ENCODE measurements at places on chromosomes 11 and 22.

GRCh38 chr11:55714982-55715888, 53.2 kb downstream of the OR4C6 start:
- DNase-seq = no peak

DNA sequence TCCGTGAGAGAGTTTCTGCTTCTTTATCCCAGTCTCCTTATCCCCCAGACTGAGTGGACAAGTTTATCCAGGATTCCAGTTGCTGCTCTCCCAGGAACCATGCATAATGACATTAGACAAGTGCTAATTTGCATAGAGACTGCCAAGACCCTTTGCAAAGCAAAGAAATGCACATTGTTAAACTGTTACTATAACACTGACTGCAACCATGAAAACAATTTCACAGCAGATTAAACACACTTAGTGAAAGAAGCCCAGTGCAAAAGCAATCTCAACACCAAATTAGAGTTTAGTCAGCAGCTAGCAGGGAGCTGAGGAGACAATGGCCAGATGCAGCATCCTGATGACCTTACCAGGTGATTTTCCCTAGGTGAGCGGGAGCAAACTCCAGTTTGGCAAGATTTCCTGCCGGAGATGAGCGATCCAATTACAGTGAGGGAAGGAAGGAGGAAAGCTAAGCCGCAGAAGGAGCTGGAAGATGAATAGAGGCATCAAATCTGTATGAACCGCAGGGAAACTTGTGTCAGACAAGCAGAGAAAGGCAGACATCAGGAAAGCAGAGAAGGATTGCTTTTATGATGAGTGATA, 273.8 kb upstream of the B3GAT1 start:
- DNase-seq = no peak

DNA sequence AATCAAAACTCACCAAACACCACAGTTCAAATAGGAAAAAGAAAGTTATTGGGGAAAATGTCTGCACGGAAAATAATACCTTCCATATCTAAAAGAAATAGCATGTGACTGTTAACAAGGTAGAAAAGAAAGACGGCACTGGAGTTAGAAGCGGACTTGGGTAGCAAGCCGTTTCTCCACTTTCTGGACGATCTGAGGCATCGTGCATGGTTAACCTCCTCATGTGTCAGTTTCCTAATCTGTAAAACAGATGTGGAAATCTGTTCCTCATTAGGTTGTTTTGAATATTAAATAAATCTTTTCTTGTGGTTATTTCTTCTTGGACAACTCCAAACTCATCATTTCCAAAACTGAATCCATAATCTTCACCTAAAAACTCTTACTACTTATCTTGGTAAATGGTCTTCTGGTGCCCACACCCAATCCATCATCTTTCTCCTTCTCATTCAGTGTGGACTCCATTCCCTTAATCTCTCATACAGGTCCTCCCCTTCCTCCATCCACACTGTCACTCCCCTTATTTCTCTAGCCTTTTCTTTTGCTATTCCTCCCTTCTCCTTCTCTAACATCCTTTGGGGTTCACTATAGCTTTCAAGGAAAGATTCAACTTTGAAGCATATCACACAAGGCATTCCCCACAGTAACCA, 53.5 kb downstream of the VSIG10L2 start:
- DNase-seq = no peak

DNA sequence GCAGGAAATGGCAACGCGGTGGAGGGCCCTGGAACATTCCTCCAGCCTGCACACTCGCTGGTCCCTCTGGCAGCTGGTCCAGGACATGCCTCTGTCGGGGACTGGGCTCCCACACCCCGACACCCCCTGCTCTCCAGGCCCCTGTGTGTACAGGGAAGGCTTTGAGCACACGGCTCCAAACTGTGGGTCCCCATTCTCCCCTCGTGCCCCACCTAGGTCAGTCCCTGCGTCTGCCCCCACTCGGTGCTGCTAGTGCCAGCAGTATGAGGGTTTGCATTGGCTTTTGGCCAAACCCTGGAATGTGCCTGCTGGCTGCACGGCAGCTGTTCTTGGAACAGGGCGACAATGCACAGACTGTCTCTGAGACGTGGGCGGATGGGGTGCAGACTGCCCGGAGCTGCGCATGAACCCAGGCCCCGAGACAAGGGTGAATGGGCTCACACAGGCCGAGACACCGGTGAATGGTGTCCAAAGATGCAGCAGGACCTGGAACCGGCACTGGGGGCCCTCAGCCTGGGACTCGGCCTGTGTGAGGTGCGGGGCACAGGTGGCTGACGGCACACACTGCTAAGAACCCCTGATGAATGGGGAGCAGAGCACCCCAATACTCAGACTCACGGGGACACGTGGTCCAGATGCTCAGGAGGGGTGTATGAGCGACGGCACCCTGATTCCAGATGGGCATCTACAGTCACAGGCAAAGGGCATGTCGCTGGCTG, 7.5 kb upstream of the SYT8 start:
- peak; percentile 58 for DNase-seq

- no peak for DNase-seq
Observed at GRCh38 chr22:48960576-48960975, 867.1 kb downstream of the BRD1 start.

DNA sequence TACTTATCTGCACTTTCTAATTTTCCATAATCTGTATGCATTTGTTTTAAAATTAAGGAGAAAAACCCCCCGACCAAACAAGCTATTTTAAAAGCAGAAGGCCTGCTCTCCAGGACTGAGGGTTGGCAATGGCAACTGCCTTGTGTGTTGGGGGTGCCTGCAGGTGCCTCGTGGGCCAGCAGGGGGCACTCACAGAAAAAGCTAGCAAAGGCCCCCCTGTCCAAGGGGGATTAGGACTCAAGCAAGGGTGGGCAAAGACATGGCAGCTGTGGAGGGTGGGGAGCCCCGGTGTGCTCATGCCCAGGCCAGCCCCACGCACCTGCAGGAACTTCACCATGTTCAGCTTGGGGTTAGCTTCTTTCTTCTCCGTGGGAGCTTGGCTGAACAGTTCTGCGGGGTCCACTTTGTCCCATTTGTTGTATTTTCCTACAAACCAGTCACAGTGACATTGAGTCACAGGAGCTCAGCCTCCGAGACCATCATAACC, 10.3 kb downstream of the TOP3B start:
- no peak for DNase-seq

- DNase-seq = no peak
Observed at GRCh38 chr11:76553554-76554476, 109.0 kb downstream of the EMSY start.

- no peak for DNase-seq
Observed at GRCh38 chr22:26849575-26849974, 192.2 kb downstream of the MIAT start.

- no peak for DNase-seq
Observed at GRCh38 chr11:9701799-9702198, 37.9 kb downstream of the SWAP70 start.

GRCh38 chr22:19820880-19821522, 33.7 kb downstream of the GNB1L start:
- no peak for DNase-seq

- DNase-seq = no peak
Observed at GRCh38 chr22:32067613-32068012, 24.6 kb downstream of the SLC5A1 start.

DNA sequence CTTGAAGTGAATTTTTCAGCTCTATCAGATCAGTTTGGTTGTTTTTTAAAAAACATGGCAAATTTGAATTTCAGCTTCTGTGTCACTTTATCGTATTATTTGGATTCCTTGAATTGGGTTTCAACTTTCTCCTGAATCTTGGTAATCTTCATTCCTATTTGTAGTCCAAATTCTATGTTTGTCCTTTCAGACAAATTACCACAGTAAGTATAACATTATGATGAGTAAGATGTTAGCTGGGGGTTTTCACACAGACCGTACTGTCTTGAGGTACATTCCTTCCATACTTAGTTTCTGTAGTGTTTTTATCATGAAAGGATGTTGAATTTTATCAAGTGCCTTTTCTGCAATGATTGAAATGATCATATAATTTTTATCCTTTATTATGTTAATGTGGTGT, 28.0 kb downstream of the OR5B17 start:
- DNase-seq = no peak

GRCh38 chr11:98568013-98568412, 452.7 kb upstream of the CNTN5 start:
- no peak for DNase-seq

DNA sequence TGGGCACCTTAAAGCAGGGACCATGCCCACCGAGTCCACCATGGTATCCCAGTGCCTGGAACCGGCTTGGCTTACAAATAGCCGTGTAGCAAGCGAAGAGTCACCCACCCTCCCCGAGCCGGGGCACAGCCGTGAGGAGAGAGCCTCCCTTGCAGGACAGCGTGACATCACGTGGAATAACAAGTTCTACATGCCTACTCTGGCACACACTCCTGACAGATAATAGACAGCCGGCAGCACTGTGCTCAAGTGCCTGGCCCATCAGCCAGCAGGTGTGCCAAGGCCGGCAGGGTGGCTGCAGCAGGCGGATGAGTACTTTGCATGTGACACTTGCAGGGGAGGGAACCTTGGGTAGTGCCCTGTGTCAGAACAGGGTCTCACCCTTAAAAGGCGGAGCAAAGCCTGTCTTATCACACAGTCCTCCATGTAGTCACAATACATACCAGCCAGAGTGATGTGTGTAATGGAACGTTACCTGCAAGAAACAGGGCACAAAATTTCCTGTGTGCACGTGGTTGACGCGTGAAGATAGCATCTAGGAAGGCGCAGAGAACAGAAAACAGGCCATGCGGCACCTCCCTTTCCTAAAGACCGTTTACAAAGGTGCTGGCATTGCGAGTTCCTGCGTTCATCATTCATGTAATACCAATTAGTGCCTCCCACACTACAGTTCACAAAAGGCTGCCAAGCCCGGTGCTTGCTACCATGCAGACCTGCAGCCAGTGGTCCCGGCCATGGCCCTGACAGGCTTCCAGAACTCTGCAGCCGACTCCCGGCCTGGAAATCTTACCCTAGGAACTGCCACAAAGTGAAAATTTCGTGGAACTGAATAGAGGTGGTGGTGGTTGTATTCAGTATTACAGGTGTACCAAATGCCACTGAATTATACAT, 16.4 kb downstream of the TOM1 start:
- DNase-seq = no peak

GRCh38 chr11:130131961-130132850, 27.4 kb upstream of the ST14 start:
- DNase-seq = no peak

DNA sequence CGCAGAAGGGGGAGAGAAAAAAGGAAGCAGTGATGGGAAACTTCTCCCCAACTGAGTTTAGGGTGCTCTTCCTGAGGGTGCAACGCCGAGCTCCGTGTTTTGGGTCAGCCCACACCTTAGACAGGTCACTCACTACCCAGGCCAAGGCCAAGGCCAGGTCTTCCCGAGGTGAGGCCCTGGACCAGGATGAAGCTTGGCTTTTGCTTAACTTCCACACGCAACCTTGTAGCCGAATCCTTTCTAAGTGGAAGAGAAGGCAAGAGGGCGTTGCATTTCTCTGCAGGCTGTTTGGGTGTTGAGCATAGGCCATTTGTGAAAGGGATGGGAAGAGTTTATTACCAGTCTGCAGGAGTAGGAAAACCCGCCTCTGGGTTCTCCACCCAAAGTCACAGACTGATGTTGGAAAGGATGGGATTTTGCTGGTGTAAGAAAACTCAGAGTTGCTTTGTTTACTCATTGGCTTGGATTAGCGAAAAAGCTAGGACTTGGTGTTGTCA, 1.5 kb downstream of the KREMEN1 start:
- DNase-seq = no peak

DNA sequence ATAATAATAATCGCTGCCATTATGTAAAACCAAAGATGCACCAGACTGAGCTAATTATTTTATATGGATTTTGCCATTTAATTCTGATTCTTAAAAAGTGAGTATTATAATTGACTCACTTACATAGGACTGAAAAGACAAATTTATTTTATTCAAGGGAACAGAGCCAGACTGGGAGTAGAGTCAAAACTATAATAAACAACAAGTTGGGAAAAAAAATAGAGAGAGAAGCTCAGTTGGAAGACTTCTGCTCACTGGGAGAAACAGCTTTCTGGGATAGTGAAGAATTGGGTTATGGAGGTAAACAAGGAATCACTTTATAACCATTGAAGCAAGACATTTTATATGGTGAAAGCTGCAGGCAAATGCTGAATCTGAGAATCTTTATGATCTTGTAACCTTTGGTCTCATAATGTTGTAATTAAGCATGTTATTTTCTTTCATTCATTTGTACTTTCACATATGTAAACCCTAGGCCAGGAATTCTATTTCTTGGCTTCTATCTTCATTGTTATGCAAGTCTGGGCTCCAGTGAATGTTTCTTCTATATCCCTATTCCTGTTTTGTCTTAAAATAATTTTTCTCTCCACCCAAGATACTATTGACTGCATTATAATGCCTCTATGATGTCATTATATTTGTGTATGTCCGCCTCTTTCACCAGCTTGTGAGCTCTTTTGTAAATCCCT, 725.3 kb upstream of the CCDC179 start:
- no peak for DNase-seq

Measured in kidney epithelial cell (primary cell).